Stimulated activated CD4-positive, alpha-beta T cell treated with anti-CD3 and anti-CD28 coated beads, TNF-alpha, amount 100 ng/mL, for 48 hours (primary cell): ENCODE measurements at places on chromosomes 6 and 20.

GRCh38 chr20:37921341-37921929 lies 18.5 kb downstream of the VSTM2L start:
- no peak for DNase-seq

DNA sequence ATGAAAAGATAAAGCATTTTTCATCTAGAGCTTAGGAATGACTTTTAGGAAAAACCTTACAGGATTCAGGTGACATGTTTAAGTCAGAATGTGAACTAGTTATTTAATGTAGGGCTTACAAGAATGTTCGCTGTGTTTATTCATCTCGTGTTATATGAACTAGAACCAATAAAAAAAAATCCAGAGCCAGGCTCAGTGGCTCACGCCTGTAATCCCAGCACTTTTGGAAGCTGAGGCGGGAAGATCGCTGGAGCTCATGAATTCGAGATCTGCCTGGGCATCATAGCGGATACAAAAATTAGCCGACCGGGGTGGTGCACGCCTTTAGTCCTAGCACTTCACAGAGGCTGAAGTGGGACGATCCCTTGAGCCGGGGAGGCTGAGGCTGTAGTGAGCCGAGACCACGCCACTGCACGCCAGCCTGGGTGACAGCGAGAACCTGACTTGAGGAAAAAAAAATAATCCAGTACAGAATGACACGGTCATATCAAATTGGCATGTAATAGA lies 46.3 kb downstream of the OR2B2 start:
- peak; percentile 55 for DNase-seq

DNA sequence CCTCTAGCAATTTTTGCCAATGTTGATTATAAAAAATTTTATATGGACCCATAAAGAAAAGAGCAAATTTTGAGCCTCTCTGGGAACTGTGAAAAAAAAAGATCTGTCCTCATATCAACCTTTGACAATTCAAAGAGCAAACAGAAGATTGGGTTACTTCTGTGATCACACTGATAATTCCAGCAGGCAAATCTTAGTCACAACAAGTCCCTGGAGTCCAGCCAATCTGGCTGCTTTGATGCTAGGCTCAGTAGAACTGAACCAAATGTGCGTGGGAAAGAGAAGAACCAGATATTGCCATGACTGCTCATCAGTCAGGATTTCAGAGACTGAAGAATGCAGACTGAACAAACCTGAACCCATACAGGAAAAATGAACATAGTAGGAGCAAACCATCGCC lies 438.4 kb upstream of the FLRT3 start:
- DNase-seq = no peak

DNA sequence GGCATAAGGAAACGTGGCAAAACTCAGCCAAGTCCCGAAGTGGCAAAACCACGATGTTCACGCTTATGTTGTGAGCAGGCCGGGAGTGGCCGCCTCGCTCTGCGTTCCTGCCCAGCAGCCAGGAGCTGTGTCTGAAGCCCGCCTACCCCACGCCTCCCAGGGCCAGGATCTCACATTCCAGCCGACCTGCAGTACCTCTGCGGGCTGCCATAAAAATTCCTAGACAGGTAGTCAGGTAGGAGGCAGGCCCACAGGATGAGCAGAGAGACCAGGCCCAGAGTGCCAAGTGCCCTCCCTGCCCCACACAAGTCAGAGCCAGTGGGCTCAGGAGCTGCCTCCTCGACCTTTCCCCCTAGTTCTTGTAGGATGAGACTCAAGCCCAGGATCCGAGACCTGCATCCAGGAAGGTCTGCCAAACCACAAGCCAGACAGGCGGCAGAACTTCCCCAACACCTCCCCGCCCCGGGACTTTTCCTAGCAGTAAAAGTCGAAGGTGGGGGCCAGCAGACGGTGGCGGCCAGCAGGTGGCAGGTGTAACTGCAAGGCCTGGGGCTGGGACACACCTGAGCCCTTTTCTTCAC lies 16.7 kb downstream of the PMEPA1 start:
- DNase-seq = no peak

DNA sequence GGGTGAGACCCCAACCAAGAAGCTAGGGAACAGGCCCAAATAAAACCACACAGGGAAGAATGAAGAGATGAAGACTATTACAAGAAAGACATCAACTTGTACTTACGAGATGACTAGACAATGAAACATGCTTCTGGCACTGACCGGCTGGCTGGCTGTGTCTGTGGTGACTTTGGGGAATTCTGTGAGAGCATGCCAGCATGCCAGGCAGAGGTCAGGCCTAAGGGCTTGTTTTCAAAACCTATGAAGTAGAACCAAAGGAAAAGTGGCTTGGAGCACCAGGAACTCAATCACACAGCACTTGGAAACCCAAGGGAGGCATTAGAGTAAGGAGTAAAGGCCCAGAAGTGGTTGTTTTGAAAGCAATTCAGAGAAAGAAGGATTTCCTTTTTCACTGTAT lies 28.4 kb upstream of the GSTA3 start:
- no peak for DNase-seq
